ENCODE measurements at places on chromosomes 5 and 9. TPM values are rescaled to one million over a fixed set of nuclear protein-coding genes. Genes with fewer than 3 reads are reported as not detected.

The PAM gene
- 95.4 TPM for total RNA-seq

The C9orf50 gene
- not detected for total RNA-seq

The CNOT6 gene
- 12.3 TPM for total RNA-seq

The FRMD3 gene
- 0.56 TPM for total RNA-seq

The ZNF79 gene
- 5.8 TPM for total RNA-seq

The TUBB4B gene
- total RNA-seq: 738 TPM

The SPATA31A3 gene
- not detected for total RNA-seq

The N4BP3 gene
- 3.0 TPM for total RNA-seq

The ABLIM3 gene
- total RNA-seq: 7.6 TPM

The RFK gene
- 14.3 TPM for total RNA-seq
